ENCODE measurements at places on chromosomes 4 and X. TPM values are rescaled to one million over a fixed set of nuclear protein-coding genes. Genes with fewer than 3 reads are reported as not detected.

- H3K27ac ChIP-seq: no peak within 1 kb of the TSS
- H3K27me3 ChIP-seq: peaks cover 3% of the 10 kb centered on the region
- no peaks in the 10 kb centered on the region for H3K36me3 ChIP-seq
- peaks cover 10% of the 10 kb centered on the region for H3K4me1 ChIP-seq
Observed at GRCh38 chr4:48268956-48269860, at the start of gene TEC. Gene TEC, minus strand, starts transcription at chr4:48269838. Its CDS starts 41,224 bp downstream, at chr4:48228614.

- H3K27ac ChIP-seq: peak overlapping the region; percentile 10
- no peaks in the 10 kb centered on the region for H3K27me3 ChIP-seq
- peaks cover 24% of the 10 kb centered on the region for H3K4me1 ChIP-seq
Observed at GRCh38 chr4:56077676-56078075, 128.9 kb downstream of the CEP135 start.

EGFL6 gene
- total RNA-seq: 0.18 TPM

- peak within 1 kb of the TSS; percentile 89 for H3K27ac ChIP-seq
- H3K27me3 ChIP-seq: no peaks in the 10 kb centered on the region
- H3K36me3 ChIP-seq: no peaks in the 10 kb centered on the region
- no peak for DNase-seq
- H3K4me3 ChIP-seq: peak within 1 kb of the TSS; percentile 2
Observed at GRCh38 chr4:40334591-40335524, at the start of gene CHRNA9. Gene CHRNA9, plus strand, starts transcription at chr4:40335333. Its CDS starts 135 bp downstream, at chr4:40335468.

DNA sequence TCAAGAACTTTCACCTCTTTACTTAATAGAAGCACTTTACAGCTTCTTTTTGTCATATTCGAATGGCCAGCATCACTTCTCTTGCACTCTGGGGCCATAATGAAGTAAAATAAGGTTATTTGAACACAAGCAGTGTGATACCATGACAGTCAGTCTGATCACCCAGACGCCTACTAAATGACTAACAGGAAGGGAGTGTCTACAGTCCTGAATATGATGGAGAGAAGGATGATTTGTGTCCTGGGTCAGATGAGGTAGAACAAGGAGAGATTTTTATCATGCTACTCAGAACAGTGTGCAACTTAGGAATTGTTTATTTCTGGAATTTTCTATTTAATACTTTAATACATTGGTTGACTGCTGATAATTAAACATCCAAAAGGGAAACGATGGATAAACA lies 284.2 kb upstream of the F9 start:
- H3K27ac ChIP-seq: no peak overlapping the region
- H3K4me3 ChIP-seq: no peak overlapping the region
- no peaks in the 10 kb centered on the region for H3K4me1 ChIP-seq
- no peaks in the 10 kb centered on the region for H3K36me3 ChIP-seq
- no peaks in the 10 kb centered on the region for H3K27me3 ChIP-seq

DNA sequence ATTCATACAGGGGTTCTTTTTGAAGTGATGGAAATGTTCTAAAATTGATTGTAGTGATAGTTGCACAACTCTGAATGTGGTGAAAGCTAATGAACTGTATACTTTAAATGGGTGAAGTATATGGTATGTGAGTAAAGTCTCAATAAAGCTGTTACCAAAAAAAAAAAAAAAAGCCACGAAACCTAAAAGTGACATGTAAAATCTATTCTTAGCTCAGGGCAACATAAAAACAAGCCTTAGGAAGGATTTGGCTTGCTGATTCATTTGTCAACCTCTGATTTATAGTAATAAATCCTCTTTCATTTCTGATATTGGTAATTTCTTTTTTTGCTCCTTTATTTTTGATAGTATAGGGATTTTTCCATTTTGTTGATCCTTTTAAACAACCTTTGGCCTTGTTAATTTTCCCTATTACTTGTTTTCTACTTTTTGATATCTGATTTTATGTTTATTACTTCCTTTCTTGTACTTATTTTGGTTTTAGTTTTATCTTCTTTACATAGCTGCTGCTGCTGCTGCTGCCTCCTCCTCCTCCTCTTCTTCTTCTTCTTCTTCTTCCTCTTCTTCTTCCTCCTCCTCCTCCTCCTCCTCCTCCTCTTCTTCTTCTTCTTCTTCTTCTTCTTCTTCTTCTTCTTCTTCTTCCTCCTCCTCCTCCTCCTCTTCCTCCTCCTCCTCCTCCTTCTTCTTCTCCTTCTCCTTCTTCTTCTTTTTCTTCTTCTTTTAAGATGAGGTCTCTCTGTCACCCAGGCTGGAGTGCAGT lies 79.4 kb downstream of the ADGRG4 start:
- H3K36me3 ChIP-seq: peaks cover 2% of the 10 kb centered on the region
- H3K4me1 ChIP-seq: no peaks in the 10 kb centered on the region
- peaks cover 7% of the 10 kb centered on the region for H3K27me3 ChIP-seq
- no peak overlapping the region for H3K27ac ChIP-seq

GRCh38 chrX:38960137-38960536 lies 158.9 kb downstream of the MID1IP1 start:
- H3K27ac ChIP-seq: peak overlapping the region; percentile 36
- no peaks in the 10 kb centered on the region for H3K36me3 ChIP-seq
- DNase-seq: no peak
- H3K27me3 ChIP-seq: no peaks in the 10 kb centered on the region
- H3K4me3 ChIP-seq: no peak overlapping the region

- no peaks in the 10 kb centered on the region for H3K4me1 ChIP-seq
- DNase-seq: no peak
- no peak overlapping the region for H3K4me3 ChIP-seq
- no peak overlapping the region for H3K27ac ChIP-seq
- H3K36me3 ChIP-seq: peaks cover 1% of the 10 kb centered on the region
Observed at GRCh38 chrX:20988118-20988517, 386.1 kb upstream of the CNKSR2 start.

MAGEE1 gene
- total RNA-seq: 4.4 TPM

DNA sequence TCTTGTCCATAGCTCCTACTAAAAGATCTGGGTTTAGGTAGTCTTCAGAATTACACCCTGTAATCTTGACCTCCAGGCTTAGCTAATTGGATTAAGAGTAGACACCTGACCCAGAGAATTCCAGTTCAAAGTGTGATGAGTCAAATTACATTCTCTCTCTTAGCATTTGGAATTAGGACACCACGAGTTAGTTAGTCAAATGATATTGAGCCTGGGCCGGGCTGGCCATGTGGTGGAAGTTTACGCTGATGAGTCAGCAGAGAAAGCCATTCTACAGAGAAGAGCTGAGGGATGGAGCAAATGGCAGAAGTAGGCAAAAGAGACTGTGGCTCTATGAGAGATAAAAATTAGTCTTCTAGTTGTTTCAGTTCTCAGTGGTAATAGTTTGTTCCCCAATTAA lies 31.1 kb downstream of the CEP44 start:
- no peak overlapping the region for H3K4me3 ChIP-seq
- H3K27me3 ChIP-seq: no peaks in the 10 kb centered on the region
- DNase-seq: no peak

DNA sequence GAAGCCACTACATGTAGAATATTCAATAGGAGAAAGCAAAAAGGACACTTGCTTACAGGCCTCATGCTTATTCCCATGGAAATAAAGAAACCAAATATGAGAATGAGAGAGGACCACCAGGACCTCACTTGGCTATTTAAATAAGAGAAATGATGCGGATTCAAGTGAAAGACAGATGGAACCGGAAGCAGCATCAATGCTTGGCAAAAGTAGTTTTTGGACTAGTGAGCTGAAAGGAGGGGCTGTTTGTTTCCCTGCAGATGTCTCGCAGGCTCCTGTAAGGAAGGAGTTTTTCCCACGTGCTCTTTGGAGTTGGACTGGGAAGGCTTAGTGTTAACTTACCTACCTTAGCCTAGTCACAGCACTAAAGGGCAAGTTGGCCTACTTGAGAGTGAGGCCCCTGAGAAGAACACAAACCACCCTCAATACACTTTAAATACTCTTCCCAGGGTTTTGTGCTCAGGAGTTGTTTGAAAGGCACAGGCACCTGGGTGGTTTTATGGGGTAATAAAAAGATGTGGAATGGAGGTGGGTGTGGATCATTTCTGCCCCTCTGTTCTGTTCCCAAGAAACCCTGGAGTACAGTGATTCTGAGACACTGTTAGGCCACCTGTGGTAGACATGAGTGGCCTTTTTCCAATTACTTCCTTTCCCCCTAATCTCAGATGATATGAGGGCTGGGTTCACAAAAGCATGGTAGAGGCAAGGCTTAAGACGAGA lies 113.3 kb upstream of the C1GALT1C1 start:
- H3K4me3 ChIP-seq: no peak overlapping the region
- H3K27ac ChIP-seq: no peak overlapping the region
- no peaks in the 10 kb centered on the region for H3K36me3 ChIP-seq
- peaks cover 3% of the 10 kb centered on the region for H3K4me1 ChIP-seq

ANXA3 gene
- total RNA-seq: 3.7 TPM

GRCh38 chr4:169791527-169792156 lies 33.9 kb upstream of the HPF1 start:
- DNase-seq: no peak
- peak overlapping the region; percentile 59 for H3K4me3 ChIP-seq
- no peak overlapping the region for H3K27ac ChIP-seq
- peaks cover 43% of the 10 kb centered on the region for H3K27me3 ChIP-seq
- no peaks in the 10 kb centered on the region for H3K36me3 ChIP-seq

- H3K4me1 ChIP-seq: no peaks in the 10 kb centered on the region
- H3K27ac ChIP-seq: no peak overlapping the region
- no peak overlapping the region for H3K4me3 ChIP-seq
- peaks cover 5% of the 10 kb centered on the region for H3K27me3 ChIP-seq
Observed at GRCh38 chr4:24181005-24181404, 291.2 kb upstream of the PPARGC1A start.

GRCh38 chr4:99687120-99687519 lies 29.5 kb upstream of the C4orf54 start:
- H3K4me3 ChIP-seq: no peak overlapping the region
- H3K27ac ChIP-seq: no peak overlapping the region
- peaks cover 15% of the 10 kb centered on the region for H3K27me3 ChIP-seq
- H3K4me1 ChIP-seq: no peaks in the 10 kb centered on the region

- H3K4me1 ChIP-seq: peaks cover 46% of the 10 kb centered on the region
- H3K27me3 ChIP-seq: no peaks in the 10 kb centered on the region
- H3K36me3 ChIP-seq: peaks cover 2% of the 10 kb centered on the region
- no peak for DNase-seq
Observed at GRCh38 chr4:98484031-98484430, 174.4 kb downstream of the TSPAN5 start.

- no peaks in the 10 kb centered on the region for H3K36me3 ChIP-seq
- H3K4me3 ChIP-seq: peak overlapping the region; percentile 44
- peaks cover 50% of the 10 kb centered on the region for H3K4me1 ChIP-seq
- no peak for DNase-seq
- peaks cover 2% of the 10 kb centered on the region for H3K27me3 ChIP-seq
Observed at GRCh38 chr4:7970361-7970946, 30.8 kb upstream of the AFAP1 start.

DNA sequence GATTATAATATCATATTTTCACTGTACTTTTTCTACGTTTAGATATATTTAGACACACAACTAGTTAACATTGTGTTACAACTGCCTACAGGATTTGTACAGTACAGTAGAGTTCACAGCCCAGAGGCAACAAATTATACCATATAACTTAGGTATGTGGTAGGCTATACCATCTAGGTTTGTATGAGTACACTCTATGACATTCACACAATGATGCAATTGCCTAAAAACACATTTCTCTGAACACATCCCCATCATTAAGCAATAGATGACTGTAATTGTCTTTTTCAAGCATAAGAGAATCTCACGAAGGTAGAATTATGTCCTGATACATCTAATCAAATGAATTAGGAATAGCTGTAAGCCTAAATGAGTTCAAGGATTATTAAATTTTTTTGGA lies 12.3 kb upstream of the TIGD2 start:
- no peak for DNase-seq
- H3K27ac ChIP-seq: no peak overlapping the region
- peaks cover 1% of the 10 kb centered on the region for H3K36me3 ChIP-seq
- H3K4me3 ChIP-seq: no peak overlapping the region

DNA sequence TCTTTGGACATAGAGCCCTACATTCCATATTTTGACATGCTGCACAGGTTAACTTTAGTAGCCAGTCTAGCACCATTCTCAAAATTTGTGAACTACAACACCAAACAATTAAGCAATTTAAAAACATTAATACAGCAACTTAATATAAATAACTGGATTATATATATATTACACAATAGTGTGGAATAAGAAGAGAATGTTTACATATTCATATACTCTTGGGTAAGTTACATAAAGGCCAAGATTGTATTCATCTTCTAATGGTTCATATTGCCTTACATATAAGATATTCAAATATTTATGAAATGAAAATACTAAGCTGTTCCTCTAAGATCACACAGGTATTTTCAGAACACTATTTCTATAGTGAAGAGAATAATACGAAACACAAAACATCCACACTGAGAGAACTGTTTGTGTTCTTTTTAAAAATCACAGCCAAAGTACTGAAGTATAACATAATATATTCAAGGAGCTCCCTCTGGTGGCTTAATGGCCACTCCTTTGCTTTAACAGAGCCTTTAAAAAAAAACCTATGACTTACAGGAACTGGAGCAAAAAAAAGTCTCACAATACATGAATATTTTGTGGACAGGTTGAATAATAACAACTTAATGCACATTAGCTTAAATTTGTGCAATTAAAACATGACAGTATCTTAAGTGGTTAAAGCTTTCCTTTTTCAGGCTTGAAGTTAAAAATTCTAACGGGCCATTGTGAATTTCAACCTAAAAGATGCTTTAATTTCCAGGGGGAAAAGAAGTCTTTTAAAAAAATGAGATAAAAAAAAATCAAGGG lies 46.2 kb downstream of the NEK1 start:
- H3K27ac ChIP-seq: no peak overlapping the region
- no peak for DNase-seq
- no peaks in the 10 kb centered on the region for H3K27me3 ChIP-seq

GRCh38 chr4:77146186-77147078 lies 10.6 kb upstream of the CCNG2 start:
- H3K4me3 ChIP-seq: no peak overlapping the region
- no peak overlapping the region for H3K27ac ChIP-seq
- no peaks in the 10 kb centered on the region for H3K36me3 ChIP-seq
- no peaks in the 10 kb centered on the region for H3K27me3 ChIP-seq
- DNase-seq: no peak

GATA1 gene
- total RNA-seq: not detected

CXXC4 gene
- total RNA-seq: not detected

USO1 gene
- total RNA-seq: 85.0 TPM

GRCh38 chr4:74093981-74094623 lies 4.9 kb downstream of the CXCL2 start:
- no peak overlapping the region for H3K27ac ChIP-seq
- peaks cover 19% of the 10 kb centered on the region for H3K4me1 ChIP-seq
- H3K36me3 ChIP-seq: no peaks in the 10 kb centered on the region
- no peaks in the 10 kb centered on the region for H3K27me3 ChIP-seq
- no peak for DNase-seq

DNA sequence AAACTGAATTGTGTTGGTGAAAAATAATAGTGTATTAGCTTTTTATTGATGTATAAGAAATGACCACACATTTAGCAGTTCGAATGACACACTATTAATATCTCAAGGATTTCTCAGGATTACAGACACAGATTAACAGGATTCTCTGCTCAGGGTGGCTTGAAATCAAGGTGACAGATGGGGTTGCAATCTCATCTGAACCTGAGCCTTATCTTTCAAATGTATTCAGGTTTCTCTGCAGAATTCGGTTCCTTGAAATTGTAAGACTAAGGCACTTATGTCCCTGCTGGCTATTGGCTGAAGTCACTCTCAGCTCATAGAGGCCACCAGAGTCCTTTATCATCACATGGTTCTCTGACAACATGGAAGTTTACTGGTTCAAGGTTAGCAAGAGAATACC lies 1780.1 kb downstream of the ARAP2 start:
- H3K27me3 ChIP-seq: no peaks in the 10 kb centered on the region
- H3K27ac ChIP-seq: no peak overlapping the region
- no peaks in the 10 kb centered on the region for H3K36me3 ChIP-seq
- H3K4me1 ChIP-seq: no peaks in the 10 kb centered on the region

GRCh38 chr4:11635342-11635741 lies 206.6 kb upstream of the HS3ST1 start:
- H3K4me1 ChIP-seq: no peaks in the 10 kb centered on the region
- no peak overlapping the region for H3K4me3 ChIP-seq
- H3K27me3 ChIP-seq: no peaks in the 10 kb centered on the region
- no peaks in the 10 kb centered on the region for H3K36me3 ChIP-seq
- H3K27ac ChIP-seq: no peak overlapping the region

GSX2 gene
- total RNA-seq: not detected
